ENCODE measurements at places on chromosomes 16 and 17.
A peak's percentile ranks its signal among the peaks of the same experiment; 100 is the strongest.

DNA sequence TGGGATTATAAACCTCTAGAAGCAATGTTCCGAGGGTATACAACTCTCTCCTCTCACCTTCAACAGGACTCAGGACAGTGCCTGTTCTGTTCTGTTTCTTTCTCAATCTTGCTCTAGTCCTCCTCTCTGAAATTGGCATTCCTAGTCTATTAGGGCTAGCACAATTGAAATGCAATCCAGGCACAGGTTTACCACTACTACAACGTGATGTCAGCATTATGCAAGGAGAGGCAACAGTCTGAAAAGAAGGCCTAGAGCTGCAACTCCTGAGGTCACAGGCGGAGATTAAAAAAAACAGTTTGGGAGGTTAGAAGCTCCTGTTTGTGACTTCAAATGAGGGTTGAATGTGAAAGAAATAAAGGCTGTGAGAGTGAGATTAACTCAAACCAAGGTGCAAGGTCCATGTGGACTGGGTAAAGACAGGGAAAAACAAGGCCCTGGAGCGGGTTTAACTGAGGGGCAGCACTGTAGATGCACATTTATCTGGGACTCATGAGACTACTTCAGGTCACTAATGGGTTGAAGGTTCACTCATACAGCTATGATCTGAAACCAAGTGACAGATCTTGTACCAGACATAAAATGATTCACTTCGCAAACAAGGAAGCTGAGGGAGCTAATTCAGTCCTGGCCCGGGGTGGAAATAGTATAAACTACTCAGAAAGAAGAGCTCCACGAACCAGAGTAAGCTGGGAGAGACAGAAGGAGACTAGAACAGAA is 16.8 kb downstream of the AMFR start:
- no peak overlapping the region for H3K4me3 ChIP-seq
- no peaks in the 10 kb centered on the region for H3K27me3 ChIP-seq
- no peaks in the 10 kb centered on the region for H3K4me1 ChIP-seq

GRCh38 chr16:81752225-81752875 is 26.7 kb upstream of the PLCG2 start:
- no peaks in the 10 kb centered on the region for H3K4me1 ChIP-seq
- DNase-seq = peak; percentile 66
- H3K36me3 ChIP-seq = no peaks in the 10 kb centered on the region
- H3K27ac ChIP-seq = peak overlapping the region; percentile 61

DNA sequence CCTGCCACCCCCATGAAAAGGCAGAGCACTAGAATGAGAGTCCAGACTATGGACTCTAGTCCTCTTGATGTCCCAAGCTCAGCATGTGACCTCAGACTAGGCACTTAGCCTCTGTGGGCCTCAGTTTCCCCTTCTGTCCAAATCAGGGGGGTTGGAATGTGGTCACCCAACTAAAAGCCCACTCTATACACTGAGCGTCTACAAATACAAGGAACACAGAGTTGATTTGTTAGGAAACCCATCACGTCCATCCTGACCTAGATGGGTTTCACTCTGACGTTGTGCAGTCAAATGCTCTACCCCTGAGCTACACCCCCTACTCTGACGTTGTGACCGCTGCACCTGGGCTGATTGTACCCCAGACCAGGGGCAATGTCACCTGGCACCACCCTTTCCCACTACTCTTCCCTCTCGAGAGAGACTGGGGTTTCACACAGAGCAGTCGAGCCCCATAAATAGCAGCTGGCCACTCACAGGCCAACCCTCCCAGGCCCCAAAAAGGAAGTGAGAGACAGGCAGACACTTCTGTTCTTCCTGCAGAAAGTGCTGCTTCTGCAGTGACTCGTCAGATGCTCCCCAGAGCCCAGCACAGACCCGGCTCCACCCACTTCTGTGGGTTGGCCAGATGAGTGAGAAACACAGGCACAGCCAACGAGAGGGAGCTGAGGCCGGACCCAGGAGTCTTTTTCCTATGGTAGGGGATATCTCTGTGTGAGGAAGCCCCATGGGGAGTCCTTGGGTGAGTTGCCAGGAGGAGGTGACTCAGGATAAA is 16.1 kb upstream of the TNFRSF13B start:
- peaks cover 19% of the 10 kb centered on the region for H3K4me1 ChIP-seq
- no peaks in the 10 kb centered on the region for H3K27me3 ChIP-seq
- H3K4me3 ChIP-seq = no peak overlapping the region
- peak; percentile 57 for DNase-seq
- H3K27ac ChIP-seq = peak overlapping the region; percentile 24

- no peak overlapping the region for H3K27ac ChIP-seq
- H3K36me3 ChIP-seq = no peaks in the 10 kb centered on the region
- H3K4me1 ChIP-seq = peaks cover 5% of the 10 kb centered on the region
Measured at GRCh38 chr17:74004056-74004455, 199.4 kb upstream of the RPL38 start.

Measured in stomach (tissue), 19 donors.